ENCODE measurements at places on chromosomes 3 and 15.

DNA sequence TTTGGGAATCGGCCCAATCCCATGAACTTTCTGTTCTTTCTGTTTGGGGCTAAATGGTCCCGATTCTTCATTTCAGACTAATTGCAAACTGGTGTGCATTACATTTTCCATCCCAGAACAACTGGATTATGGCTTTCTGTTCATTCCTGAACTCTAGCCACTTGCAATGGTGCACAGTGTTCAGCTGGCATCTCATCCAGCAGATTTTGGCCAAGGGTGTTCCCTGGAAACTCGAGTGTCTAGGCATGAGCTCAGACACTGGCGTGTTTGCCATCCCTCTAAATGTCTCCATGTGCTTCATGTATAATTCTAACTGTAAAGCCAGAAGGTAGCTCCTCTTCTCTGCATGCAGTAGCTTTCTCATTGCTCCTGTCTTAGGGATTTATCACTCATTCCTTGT, 97.1 kb upstream of the MYZAP start:
- DNase-seq: no peak

DNA sequence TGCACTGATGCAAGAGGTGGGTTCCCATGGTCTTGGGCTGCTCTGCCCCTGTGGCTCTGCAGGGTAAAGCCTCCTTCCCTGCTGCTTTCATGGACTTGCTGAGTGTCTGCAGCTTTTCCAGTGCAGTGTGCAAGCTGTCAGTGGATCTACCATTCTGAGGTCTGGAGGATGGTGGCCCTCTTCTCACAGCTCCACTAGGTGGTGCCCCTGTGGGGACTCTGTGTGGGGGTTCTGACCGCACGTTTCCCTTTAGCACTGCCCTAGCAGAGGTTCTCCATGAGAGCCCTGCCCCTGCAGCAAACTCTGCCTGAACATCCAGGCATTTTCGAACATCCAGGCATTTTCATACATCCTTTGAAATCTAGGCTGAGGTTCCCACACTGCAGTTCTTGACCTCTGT, 329.8 kb upstream of the NAALADL2 start:
- DNase-seq: no peak

DNA sequence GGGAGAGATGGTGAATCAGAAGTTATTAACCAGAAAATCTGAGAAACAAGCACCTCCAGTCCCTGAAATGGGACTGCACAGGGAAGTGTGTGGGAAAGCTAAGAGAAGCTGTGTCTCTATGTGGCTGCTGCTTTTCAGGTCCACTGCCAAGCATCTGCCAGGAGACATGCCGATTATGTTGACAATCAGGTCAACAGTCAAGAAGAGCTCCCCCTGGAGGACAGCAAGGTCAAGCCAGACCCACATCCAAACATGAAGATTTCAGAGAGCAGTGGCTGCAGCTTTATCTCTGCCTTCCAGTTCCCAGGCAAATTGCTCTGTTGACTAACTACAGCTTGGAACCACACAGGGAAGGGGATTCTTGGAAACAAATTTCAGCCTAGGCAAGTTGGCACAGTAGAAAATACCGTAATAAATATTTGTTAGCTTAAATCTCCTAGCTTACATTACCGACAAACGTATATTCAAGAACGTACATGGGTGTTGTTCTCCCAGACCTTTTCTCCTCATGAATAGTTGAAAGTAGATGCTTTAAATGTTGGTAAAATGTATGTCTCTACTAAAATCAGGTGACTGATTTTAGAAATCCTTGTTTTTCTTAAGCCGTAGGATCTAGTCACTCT, 394.5 kb upstream of the RARB start:
- peak; percentile 1 for DNase-seq

GRCh38 chr3:42184651-42185443, 81.1 kb downstream of the CCK start:
- DNase-seq: peak; percentile 47

DNA sequence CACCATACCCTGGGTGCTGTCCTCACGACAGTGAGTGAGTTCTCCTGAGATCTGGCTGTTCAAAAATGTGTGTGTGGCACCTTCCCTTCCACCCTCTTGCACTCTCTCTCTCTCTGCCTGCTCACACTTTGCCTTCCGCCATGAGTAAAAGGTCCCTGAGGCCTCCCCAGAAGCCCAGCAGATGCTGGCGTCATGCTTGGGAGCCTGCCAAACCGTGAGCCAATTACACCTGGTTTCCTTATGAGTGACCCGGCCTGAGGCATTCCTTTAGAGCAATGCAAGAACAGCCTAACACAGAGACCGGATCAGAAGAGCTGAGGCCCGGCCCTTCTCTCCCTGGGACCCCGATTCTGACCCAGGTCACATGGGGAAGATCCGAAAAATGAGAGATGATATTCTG, 15.4 kb downstream of the TMEM44 start:
- DNase-seq: no peak

DNA sequence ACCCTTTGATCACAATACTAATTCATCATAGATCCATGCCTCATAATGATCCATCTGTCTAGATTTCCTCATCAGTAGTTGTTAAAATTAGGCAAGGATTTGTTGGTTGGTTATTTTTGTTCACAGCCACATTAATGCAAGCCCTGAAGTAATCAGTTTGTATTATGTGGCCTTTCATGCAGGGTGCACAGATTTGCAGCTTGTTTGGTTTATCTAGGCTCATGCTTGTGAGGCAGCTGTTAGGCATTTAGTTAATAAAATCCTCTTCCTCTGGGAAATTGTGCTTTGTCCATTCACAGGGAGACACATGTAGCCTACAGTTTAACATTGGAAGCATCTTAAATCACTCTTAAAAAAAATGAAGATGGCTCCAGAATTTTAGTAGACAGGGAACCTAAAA, 162.8 kb upstream of the ZNF385D start:
- no peak for DNase-seq

- no peak for DNase-seq
These were observed 28.8 kb upstream of the PROK2 start for GRCh38 chr3:71813704-71814103.

GRCh38 chr3:171284308-171285075, 175.7 kb downstream of the TNIK start:
- peak; percentile 88 for DNase-seq

- no peak for DNase-seq
These were observed 33.6 kb downstream of the TPM1 start for GRCh38 chr15:63075984-63076713.

DNA sequence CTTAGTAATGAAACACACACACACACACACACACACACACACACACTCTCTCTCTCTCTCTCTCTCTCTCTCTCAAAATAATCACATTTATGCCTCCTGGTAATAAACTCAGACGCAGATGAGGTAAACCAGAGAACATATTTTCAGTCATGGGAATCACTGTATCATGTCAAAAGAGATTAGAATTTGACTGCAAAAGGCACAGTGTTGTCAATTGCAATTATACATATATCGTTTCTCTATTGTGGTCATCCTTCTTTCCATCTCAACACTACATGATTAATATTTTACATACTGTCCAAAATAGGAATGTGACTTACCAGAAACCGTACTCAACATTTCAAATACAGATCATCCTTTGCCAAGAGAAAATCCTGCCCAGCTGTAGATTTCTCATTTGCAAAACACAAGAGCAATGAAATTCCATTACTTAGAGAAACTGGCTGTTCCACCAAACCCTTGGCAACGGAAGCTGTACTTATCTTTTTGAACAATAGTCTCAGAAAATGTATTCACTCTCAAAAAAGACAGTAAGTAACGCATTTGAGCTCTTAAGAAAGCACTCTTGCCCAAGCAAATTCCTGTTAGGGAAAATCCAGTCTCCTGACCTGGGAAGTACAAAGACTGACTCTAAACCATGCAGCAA, 24.3 kb downstream of the PDZRN3 start:
- no peak for DNase-seq

- DNase-seq: no peak
These were observed 15.4 kb downstream of the CRTC3 start for GRCh38 chr15:90545095-90545494.

- no peak for DNase-seq
These were observed 14.8 kb downstream of the GMPS start for GRCh38 chr3:155885292-155885691.

- DNase-seq: no peak
These were observed 281.6 kb downstream of the CNTN6 start for GRCh38 chr3:1374471-1374870.

DNA sequence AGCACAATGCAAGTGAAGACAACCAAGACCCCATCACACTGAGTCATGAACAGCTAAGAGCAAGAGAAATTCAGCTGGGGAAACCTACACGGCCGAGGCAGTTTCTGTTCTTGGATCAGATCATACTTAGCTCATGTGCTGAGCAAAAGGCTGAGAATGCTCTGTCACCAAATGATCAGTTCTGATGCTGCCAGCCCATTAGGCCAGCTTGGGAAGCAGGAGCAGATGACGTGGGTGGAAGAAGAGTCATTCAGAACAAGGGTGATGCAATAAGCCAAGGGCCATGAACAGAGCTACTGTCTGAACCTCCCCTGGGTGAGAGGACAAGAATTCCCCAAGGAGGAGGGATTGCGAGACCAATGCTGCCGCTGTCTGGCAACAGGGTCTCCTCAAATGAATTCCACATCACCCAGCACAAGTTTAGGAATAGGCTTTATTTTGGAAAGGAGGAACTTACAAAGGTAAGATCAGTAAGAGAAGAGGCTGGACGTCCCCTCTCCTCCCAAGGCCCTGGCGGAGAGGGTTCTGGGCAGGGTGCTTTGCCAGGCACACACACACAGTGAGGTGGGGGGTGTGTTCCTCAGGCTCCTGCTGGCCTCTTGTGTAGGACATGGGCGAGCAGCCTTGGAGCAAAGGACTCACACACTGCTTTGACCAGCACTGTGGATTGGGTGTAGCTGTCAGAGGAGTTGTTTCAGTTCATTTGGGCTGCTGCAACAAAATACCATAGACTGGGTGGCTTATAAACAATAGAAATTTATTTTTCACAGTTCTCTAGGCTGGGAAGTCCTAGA, 65.6 kb upstream of the CTXND1 start:
- no peak for DNase-seq

DNA sequence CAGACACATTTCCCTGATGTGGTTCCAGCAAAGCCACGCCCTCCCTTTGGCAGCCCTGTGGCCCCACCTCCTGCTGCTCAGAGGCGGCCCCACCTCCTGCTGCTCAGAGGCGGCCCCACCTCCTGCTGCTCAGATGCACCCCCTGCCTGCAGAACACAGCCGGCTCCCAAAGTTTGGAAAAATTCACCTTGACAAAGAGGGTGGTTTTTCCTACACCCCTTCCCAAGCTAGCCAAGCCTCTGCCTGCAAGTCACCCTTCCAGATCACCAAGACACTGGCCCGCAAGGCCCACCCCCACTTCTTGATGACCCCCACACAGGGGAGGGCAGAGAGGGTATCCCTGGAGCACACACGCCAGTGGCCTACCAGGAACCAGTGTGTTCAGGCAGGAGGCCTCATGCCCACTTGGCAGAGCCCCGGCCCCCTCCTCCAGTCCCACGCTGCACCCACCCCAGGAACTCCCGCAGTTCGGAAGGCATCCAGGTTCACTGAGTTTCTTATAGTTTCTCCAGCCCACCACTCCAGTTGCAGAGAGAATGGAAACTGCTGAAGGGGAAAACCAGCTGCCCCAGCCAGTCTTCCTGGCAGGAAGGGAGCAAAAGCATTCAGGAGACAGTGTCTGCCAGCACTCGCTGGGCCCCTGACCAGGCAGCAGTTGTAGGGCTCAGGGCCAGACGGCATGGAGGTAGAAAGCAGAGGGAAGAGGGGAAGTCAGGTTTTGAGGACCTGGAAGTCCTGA, 2.3 kb upstream of the HAPLN3 start:
- peak; percentile 89 for DNase-seq

GRCh38 chr3:50639055-50639494, 22.1 kb downstream of the MAPKAPK3 start:
- no peak for DNase-seq

Measured in dermis microvascular lymphatic vessel endothelial cell (primary cell).